ENCODE measurements at places on chromosomes 7 and 10. TPM values are rescaled to one million over a fixed set of nuclear protein-coding genes. Genes with fewer than 3 reads are reported as not detected.

GRCh38 chr7:135512135-135512887 is 2.4 kb upstream of the CNOT4 start:
- H3K27me3 ChIP-seq: no peaks in the 10 kb centered on the region
- no peaks in the 10 kb centered on the region for H3K36me3 ChIP-seq
- no peak for DNase-seq
- no peak overlapping the region for H3K27ac ChIP-seq
- H3K4me3 ChIP-seq: no peak overlapping the region

The LEP gene
- 0.15 TPM for total RNA-seq

The TSPAN33 gene
- total RNA-seq: 2.3 TPM

The SPDYE9 gene
- not detected for total RNA-seq

GRCh38 chr7:82348251-82348650 is 95.3 kb downstream of the CACNA2D1 start:
- peak; percentile 13 for DNase-seq
- H3K27me3 ChIP-seq: no peaks in the 10 kb centered on the region

DNA sequence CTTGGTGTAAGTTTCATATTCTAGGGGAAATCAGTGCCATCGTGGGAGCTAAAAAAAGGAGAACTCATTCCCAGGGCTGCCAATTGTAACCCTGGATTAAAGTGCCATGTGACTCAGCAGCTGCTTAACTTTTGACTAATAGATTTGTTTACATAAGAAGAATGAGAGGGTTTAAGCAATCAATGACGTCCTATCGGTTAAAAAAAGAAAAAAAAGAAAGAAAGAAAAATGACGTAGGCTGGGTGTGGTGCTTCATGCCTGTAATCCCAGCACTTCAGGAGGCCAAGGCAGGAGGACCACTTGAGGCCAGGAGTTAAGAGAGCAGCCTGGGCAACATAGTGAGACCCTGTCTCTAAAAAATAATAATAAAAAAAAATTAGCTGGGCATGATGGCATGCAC is 116.2 kb upstream of the AFAP1L2 start:
- no peak for DNase-seq
- peaks cover 24% of the 10 kb centered on the region for H3K4me1 ChIP-seq
- H3K27me3 ChIP-seq: no peaks in the 10 kb centered on the region
- H3K27ac ChIP-seq: peak overlapping the region; percentile 74
- no peaks in the 10 kb centered on the region for H3K36me3 ChIP-seq

DNA sequence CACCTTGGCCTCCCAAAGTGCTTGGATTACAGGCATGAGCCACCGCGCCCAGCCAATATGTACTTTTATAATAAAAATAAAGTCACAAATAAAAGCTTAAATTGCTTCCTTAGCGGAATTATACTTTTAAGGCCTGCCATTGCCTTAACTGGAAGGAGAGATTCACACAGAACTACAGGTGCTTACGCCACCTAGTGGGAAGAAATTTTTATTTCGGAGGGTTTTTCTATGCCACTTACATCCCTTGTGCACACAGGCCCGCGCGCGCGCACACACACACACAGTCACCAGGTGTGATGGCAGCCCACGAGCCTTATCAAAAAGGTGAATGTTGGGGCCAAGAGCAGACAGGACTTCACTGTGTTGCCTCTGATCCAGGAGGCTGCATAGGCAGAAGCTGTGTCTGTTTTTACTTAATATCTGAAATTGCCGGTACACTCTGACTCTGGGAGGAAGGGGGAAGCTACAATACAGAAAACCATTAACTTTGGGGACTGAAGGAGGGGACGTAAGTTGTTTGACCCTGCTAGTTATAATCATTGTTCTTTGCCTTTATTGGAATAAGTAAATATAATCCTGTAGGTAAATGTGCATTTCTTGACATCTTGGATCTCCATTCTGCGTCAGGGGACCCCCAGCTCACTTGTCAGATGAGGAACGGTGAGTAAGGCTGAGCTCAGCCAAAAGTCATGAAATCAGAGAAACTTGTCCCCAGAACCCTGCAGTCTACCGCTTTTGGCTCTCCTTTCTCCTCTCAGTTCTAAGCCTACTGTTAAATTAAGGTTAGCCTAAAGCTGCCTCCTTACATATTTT is 87.1 kb downstream of the SLC16A9 start:
- no peaks in the 10 kb centered on the region for H3K36me3 ChIP-seq
- no peak overlapping the region for H3K27ac ChIP-seq
- peak; percentile 62 for DNase-seq
- no peaks in the 10 kb centered on the region for H3K27me3 ChIP-seq
- H3K4me1 ChIP-seq: no peaks in the 10 kb centered on the region

The PHYHIPL gene
- total RNA-seq: not detected

GRCh38 chr10:88990384-88991160 is at the start of gene FAS:
Gene FAS (plus strand): TSS chr10:88990798. CDS start chr10:88990877, 79 bp downstream.
- peak; percentile 65 for DNase-seq
- H3K27me3 ChIP-seq: no peaks in the 10 kb centered on the region
- H3K4me3 ChIP-seq: peak within 1 kb of the TSS; percentile 79
- H3K36me3 ChIP-seq: no peaks in the 10 kb centered on the region

The GNAT3 gene
- total RNA-seq: not detected

- no peak overlapping the region for H3K27ac ChIP-seq
- peaks cover 64% of the 10 kb centered on the region for H3K27me3 ChIP-seq
- H3K4me3 ChIP-seq: no peak overlapping the region
- no peaks in the 10 kb centered on the region for H3K4me1 ChIP-seq
- no peak for DNase-seq
These were observed 19.7 kb upstream of the NKX6-2 start for GRCh38 chr10:132805599-132805998.

GRCh38 chr7:50149369-50149768 is 56.3 kb upstream of the ZPBP start:
- H3K4me1 ChIP-seq: no peaks in the 10 kb centered on the region
- no peaks in the 10 kb centered on the region for H3K36me3 ChIP-seq
- no peak overlapping the region for H3K27ac ChIP-seq
- no peaks in the 10 kb centered on the region for H3K27me3 ChIP-seq
- no peak for DNase-seq

DNA sequence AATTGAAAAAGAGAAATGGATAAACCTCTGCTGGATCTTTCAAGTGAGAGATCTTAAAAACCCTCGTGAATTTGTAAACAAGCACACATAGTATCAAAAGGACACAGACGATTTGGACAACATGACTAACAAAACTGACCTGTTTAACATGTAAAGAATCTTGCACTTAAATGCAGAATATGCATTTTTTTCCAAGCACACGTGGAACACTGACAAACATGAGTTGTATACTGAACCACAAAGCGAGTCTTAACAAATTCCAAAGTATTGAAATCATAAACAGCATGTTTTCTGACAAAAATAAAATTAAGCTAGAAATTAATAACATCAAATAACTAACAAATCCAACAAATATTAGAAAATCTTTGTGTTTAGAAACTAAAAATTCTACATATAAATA is 65.0 kb upstream of the ZNF746 start:
- peaks cover 7% of the 10 kb centered on the region for H3K4me1 ChIP-seq
- H3K4me3 ChIP-seq: no peak overlapping the region
- no peaks in the 10 kb centered on the region for H3K27me3 ChIP-seq
- H3K36me3 ChIP-seq: no peaks in the 10 kb centered on the region
- no peak overlapping the region for H3K27ac ChIP-seq

DNA sequence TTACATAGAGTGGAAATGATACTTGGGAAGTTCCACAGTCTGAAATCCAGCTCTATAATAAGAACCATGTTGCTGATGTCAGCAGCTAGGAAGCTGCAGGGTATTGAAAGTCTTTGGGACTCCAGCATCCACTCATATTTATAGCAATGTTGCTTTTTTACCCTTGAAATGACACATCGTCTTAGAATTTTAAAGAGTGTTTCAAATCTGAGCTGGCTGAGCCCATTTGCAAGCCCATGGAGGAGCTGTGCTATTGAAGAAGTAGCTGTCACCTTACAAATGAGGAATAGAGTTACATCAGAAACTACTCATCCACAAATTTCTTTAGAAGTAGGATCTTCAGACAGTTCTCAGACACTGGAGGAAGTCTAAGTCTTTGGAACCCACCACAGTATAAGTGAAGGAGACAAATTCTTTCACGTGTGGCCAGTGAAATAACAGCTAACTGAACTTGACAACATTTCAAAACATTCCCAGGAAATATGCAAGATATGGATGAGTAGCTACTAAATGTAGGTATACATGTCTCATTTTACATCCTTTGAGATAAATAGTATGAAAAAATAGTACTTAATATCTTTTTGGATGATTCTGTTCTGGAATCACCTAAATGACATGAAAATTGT is 203.6 kb downstream of the ZNF365 start:
- no peak overlapping the region for H3K27ac ChIP-seq
- no peak overlapping the region for H3K4me3 ChIP-seq
- H3K27me3 ChIP-seq: no peaks in the 10 kb centered on the region
- no peak for DNase-seq

GRCh38 chr7:44188480-44189225 is 586 bp downstream of the GCK start:
- no peak overlapping the region for H3K4me3 ChIP-seq
- H3K4me1 ChIP-seq: no peaks in the 10 kb centered on the region
- peaks cover 27% of the 10 kb centered on the region for H3K27me3 ChIP-seq
- no peak for DNase-seq

DNA sequence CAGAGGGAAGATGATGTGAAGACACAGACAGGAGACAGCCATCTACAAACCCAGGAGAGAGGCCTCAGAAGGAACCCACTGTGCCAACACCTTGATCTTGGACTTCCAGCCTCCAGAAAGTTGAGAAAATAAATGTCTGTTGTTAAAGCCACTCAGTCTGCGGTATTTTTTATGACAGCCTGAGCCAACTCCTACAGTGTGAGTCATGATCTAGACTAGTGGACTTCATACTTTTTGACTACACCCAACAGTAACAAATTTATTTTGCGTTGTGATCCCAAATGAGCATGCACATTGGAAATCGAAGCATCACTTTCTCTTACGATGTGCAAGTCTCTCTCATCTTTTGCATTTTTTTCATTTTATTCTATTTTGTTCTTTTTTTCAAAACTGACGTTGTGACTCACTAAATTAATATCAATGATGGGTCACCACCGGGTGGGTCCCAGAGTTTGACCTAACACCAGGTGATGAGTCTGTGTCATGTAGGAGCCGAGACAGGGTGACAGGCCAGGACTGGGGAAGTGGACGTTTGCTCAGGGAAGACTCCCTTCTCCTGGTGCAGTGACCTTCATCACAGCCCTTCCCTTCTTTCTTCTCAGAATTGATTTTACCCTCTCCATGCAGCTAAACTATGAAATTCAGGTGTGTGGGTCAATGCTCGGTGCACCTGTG is 28.9 kb downstream of the PHYH start:
- no peak overlapping the region for H3K27ac ChIP-seq
- no peaks in the 10 kb centered on the region for H3K36me3 ChIP-seq
- no peaks in the 10 kb centered on the region for H3K27me3 ChIP-seq
- no peaks in the 10 kb centered on the region for H3K4me1 ChIP-seq
- DNase-seq: no peak
- H3K4me3 ChIP-seq: no peak overlapping the region

The NCF1 gene
- total RNA-seq: 8.7 TPM

The ERVW-1 gene
- not detected for total RNA-seq

DNA sequence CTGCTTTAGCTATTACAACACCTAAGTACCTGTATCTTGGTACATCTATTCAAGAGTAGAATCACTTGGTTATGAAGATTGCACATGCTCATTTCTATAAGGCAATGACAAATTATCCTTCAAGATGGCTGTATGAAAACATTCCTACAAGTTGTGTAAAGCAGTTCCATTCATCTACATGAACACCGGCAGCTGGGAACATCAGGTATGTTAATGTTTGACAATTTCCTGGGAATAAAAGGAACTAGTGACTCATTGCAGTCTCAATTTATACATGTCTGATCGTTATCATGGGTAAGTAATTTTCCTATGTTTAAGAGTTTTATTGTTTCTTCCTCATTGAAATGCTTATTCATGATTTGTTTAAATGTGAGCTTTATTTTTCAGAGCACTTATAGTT is 203.2 kb upstream of the SEMA3E start:
- H3K4me3 ChIP-seq: no peak overlapping the region
- H3K27me3 ChIP-seq: no peaks in the 10 kb centered on the region

DNA sequence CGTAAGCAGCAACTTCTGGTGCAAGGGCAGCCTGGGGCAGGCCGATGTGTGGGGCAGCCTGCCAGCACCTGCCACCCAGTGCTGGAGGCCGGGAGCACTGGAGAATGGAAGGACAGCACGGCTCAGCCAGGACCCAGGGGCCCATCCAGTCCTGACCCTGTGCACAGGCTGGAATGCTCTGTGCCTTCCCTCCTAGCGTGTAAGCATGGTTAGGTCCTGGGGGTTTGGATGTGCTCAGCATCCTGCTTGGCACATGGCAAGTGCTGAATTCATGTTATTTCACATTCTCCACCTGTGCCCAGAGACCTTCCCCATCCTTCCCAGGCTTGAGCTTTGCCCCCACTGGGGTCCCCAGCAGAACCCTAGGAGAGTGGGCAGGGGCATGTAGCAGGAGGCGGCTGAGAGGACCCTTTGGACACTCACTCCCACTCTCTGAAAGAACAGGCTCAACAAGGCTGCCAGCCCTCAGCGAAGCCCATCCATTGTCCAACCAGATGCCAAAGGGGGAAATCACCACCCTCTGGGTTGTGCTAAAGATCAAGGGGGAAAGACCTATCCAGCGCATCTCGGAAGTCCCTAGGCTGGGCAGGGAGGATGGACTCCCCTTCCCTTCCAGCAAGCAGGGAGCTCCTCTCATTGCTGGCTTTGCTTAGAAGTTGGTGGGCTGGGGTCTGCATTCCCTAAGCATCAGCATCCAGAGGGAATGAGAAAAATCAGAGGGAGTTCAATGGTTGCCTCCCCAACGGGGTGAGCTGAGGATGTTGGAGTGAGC is 29.7 kb downstream of the ANXA8 start:
- H3K27ac ChIP-seq: no peak overlapping the region
- no peak for DNase-seq
- H3K4me3 ChIP-seq: no peak overlapping the region
- H3K36me3 ChIP-seq: no peaks in the 10 kb centered on the region
- H3K27me3 ChIP-seq: no peaks in the 10 kb centered on the region
